ENCODE measurements at places on chromosomes 7 and 10. TPM values are rescaled to one million over a fixed set of nuclear protein-coding genes. Genes with fewer than 3 reads are reported as not detected.

The TCAF2 gene
- total RNA-seq, result 36.4 TPM

The BTBD16 gene
- not detected for total RNA-seq

The SGCE gene
- total RNA-seq, result 1.9 TPM

The GJD4 gene
- total RNA-seq, result not detected

The ZKSCAN1 gene
- 60.7 TPM for total RNA-seq

The CNPY1 gene
- not detected for total RNA-seq

- H3K4me1 ChIP-seq, result no peaks in the 10 kb centered on the region
- no peak overlapping the region for H3K4me3 ChIP-seq
- no peaks in the 10 kb centered on the region for H3K36me3 ChIP-seq
- no peak for DNase-seq
Measured at GRCh38 chr10:76195654-76196390, 764.4 kb downstream of the LRMDA start.

DNA sequence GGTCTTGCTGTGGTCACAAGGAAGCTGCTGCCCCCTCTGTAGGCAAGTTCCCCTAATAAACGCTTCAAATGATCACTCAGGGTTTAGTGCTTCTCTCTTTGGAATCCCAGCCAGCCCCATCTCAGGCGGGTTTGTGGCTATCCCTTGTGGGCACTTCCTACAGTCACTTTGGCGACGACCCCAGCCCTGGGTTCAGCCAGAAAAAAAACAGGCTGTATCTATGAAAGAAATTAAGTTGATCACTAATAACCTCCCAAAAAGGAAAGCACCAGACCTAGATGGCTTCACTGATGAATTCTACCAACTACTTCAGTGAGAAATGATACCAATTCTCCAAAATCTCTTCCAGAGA, 208.2 kb downstream of the MAD1L1 start:
- no peak overlapping the region for H3K27ac ChIP-seq
- no peak overlapping the region for H3K4me3 ChIP-seq
- DNase-seq, result no peak
- peaks cover 10% of the 10 kb centered on the region for H3K4me1 ChIP-seq
- H3K27me3 ChIP-seq, result no peaks in the 10 kb centered on the region
- no peaks in the 10 kb centered on the region for H3K36me3 ChIP-seq

DNA sequence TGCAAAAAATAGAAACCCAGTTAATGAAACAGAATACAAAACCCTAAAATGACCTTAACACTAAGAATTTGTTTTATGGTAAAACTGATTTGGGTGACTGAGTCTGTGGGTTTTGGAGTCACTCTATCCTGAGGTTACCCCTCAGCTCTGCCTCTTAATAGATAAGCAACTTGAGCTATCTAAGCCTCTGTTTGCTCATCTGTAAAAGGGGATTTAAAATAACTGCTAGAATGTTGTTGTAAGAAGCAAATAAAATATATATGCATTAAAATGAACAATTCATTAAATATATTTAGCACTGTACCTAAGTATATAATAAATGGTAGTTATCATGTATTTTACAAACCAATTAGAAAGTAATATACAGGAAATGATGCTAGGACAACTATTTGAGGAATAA, 115.4 kb downstream of the CABCOCO1 start:
- no peaks in the 10 kb centered on the region for H3K36me3 ChIP-seq
- no peak overlapping the region for H3K4me3 ChIP-seq
- no peak overlapping the region for H3K27ac ChIP-seq
- DNase-seq, result no peak

GRCh38 chr10:44352316-44353127, 32.4 kb downstream of the CXCL12 start:
- peaks cover 23% of the 10 kb centered on the region for H3K27me3 ChIP-seq
- no peak for DNase-seq
- H3K36me3 ChIP-seq, result no peaks in the 10 kb centered on the region

DNA sequence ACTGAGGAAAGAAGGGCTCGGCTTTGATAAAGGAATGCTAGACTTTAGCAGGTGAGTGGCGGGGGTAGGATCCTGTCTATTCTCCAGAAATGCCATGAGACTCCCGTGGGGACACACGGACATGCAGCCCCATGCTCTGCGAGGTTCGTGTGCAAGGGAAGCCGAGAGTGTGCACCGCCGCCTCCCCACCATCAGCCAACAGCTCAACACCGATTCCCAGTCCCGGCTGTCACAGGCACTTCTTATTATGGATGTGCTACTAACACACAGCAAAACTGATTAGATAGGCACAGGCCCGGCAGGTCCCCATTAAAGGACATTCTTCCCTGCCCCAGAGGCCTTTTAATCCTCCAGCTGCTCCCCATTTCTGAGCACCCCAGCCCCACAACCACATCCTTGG, 154.4 kb downstream of the PRKAG2 start:
- no peaks in the 10 kb centered on the region for H3K36me3 ChIP-seq
- H3K27ac ChIP-seq, result no peak overlapping the region
- no peaks in the 10 kb centered on the region for H3K4me1 ChIP-seq
- H3K4me3 ChIP-seq, result no peak overlapping the region
- no peaks in the 10 kb centered on the region for H3K27me3 ChIP-seq

DNA sequence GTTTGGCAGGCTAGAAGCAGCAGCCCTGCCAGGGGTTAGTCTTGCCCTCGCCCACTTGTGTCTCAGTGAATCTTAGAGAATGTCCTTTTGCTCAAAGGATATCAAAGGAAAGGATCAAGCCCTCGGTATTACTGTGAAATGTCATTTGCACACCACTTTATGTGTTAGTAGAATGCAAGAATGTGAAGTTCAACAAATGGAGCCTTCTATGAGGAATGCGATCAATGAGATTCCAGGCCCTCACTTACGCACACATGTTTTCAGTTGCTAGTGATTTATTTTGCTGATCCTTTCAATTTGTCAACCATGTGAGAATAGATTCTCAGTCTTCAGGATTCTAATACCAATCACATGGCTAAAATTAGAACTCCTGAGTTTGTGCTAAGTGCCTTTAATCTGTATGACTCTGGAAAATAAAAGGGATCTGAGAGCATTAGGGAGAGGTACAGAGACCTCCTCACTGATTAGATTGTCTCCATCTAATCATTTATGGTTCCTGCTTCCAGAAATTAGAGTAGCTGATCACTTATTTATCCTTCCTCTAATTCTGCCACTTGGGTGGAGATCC, 123.0 kb upstream of the SP4 start:
- H3K36me3 ChIP-seq, result no peaks in the 10 kb centered on the region
- DNase-seq, result no peak
- no peaks in the 10 kb centered on the region for H3K27me3 ChIP-seq

DNA sequence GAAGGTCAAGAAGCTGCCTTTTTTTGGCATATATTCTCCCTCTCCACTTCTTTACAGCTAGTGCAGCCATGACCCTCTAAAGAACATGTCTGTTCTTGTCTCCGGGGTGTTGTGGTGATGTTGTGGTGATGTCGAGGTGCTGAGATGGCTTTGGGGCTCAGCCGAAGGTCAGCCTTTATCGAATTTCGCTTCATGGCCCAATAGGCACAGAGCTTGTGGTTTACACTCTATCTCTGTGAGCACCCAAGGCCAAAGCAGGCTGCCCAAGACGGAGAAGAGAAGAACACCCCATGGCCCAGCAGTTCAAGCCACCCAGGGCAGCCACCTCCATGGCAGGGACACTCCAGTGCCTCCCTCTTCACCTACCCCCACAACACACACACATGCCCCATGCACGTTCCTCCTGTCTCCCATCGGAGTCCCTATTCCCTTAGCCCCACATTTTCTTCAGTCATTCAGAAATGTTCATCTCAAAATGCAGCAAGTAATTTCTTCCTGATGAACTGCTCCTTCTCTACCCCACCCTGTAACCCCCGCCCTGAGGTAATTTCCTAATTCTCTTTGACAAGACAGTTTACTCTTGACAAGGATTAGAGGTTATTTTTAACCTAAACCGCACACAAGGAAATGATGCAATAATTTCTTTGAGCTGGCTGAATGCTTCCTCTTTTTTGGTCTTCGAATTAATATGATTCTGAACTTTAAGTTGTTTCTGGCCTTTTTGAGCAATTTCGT, 18.6 kb upstream of the ADRB1 start:
- no peak overlapping the region for H3K27ac ChIP-seq
- H3K4me3 ChIP-seq, result no peak overlapping the region
- peaks cover 8% of the 10 kb centered on the region for H3K27me3 ChIP-seq
- no peaks in the 10 kb centered on the region for H3K36me3 ChIP-seq
- peaks cover 11% of the 10 kb centered on the region for H3K4me1 ChIP-seq

GRCh38 chr10:14554491-14555205, 220.0 kb downstream of the FAM107B start:
- peak overlapping the region; percentile 76 for H3K27ac ChIP-seq
- H3K4me1 ChIP-seq, result peaks cover 78% of the 10 kb centered on the region
- H3K27me3 ChIP-seq, result no peaks in the 10 kb centered on the region
- DNase-seq, result no peak
- no peak overlapping the region for H3K4me3 ChIP-seq
- peaks cover 3% of the 10 kb centered on the region for H3K36me3 ChIP-seq

GRCh38 chr10:43265799-43266721, 805 bp downstream of the RASGEF1A start:
- DNase-seq, result peak; percentile 47
- H3K27me3 ChIP-seq, result peaks cover 6% of the 10 kb centered on the region

DNA sequence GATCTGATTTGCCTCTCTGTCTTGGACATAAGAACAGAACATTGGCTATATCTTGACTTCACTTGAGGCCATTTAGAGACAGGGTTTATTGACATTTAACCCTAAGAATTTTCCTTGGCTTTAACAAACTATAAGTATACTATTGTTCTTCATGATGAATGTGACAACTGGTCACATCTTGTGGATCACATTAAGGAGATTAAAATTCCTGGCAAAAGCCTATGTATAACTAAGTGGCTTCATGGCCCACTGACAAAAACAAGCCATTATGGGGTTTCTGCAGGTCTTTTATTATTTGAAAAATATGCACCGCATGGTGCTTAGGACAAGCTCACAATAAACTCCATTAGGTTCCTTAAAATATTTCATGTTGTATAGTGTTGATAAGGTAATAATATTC, 54.8 kb downstream of the THNSL1 start:
- H3K36me3 ChIP-seq, result no peaks in the 10 kb centered on the region
- H3K4me1 ChIP-seq, result no peaks in the 10 kb centered on the region
- no peaks in the 10 kb centered on the region for H3K27me3 ChIP-seq
- no peak for DNase-seq
- H3K27ac ChIP-seq, result no peak overlapping the region
- no peak overlapping the region for H3K4me3 ChIP-seq
